HFF-Myc (cell line): ENCODE measurements at places on chromosomes 13 and 19.

- DNase-seq: no peak
These were observed 176.2 kb downstream of the RFC3 start for GRCh38 chr13:33994198-33994597.

GRCh38 chr19:14434543-14435319 is 1.6 kb downstream of the PKN1 start:
- DNase-seq: peak; percentile 26

DNA sequence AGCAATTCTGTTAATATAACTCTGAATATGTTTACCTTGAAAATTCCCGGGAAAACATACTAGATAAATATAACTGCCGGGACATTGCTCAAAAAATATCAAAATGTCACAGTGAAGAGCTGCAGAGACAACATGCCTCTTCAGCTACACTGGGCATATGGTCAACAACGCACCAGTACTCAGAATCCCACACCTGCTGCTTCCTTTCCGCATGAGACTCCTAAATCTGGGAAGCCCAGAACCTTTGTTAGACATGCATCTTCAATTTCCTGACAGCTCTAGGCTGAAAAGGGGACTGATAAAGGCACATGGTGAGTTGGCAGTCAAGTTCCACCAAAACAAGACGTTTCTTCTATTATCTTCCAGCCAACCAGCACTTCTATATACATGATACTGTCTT is 53.7 kb downstream of the USP12 start:
- DNase-seq: no peak

DNA sequence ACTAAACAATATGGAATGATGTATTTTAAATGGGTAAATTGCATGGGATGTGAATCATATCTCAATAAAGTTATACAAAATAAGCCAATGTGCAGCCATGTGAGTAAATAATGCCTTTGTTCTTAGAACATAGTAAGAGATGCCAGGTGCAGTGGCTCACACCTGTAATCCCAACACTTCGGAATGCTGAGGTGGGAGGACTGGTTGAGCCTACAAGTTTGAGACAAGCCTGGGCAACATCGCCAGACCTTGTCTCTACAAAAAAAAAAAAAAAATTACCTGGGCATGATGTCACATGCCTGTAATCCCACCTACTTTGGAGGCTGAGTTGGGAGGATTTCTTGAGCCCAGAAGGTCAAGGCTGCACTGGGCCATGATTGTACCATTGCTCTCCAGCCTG is 230.7 kb downstream of the RFC3 start:
- no peak for DNase-seq

- DNase-seq: no peak
These were observed 159.5 kb downstream of the PRR20E start for GRCh38 chr13:57326532-57326931.

DNA sequence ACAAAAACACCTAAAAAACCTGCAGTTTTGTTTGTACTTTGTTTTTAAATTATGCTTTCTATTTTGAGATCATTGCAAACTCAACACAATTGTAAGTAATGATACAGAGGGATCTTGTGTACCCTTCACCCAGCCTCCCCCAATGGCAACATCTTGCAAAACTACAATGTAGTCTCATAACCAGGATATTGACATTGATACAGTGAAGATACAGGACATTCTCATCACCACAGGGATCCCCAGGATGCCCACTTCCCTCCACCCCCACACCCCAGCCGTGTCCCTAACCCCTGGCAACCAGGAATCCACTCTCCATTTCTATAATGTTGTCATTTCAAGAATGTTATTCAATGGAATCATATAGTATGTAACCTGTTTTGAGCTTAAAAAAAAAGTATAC is 10.3 kb upstream of the C5AR2 start:
- no peak for DNase-seq

DNA sequence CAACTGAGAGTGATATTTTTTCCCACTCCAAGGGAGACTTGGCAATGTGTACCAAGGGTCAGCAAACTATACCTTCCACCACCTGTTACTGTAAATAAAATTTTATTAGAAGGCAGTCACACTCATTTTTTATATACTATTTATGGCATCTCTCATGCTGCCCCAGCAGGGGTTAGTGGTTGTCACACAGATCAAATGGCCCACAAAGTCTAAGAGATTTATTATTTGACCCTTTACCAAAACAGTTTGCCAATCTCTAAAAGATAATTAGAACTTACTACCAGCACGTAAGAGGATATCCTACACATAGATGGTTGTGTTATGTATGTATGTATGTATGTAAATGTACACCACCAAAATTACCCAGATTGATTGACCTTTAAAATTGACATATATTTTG is 185.1 kb downstream of the PRR20E start:
- no peak for DNase-seq

GRCh38 chr13:74061926-74062595 is 72.1 kb downstream of the KLF12 start:
- DNase-seq: no peak

DNA sequence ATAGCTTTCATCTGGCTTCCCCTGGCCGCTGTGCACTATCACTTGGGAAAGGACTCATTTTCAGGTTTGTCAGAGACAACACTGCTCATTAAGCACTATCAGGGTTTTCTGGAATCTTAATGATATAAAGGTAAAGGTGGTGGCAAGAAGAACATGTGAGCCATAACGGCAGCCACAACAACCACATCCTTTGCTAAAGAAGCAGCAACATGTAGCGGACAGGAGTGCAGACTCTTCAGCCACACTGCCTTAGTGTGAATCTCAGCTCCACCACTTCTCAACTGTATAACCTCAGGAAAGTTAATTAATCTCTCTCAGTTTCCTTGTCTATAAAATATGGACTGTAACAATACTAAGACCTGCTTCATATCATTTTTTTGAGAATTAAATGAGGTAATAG is 24.1 kb upstream of the MIR17HG start:
- no peak for DNase-seq

DNA sequence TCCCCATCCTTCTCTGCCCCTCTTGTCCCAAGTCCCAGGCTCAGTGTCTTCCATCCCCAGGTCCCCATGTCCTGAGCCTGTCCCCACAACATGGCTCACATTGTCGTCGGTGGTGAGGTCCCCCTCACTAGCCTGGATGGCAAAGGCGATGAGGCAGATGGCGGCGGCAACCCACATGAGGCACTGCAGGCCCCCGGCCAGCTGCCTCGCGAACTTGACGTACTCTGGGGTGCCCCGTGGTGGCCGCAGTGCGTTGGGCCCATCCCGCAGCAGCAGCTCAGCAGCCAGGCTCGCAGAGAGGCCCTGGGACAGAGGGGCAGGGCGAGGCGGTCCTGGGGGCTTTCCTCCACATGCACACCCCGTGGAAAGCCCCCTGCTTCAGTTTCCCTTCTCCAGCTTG is 1.1 kb downstream of the ATP4A start:
- DNase-seq: no peak

GRCh38 chr13:103255587-103256301 is 189.5 kb upstream of the SLC10A2 start:
- no peak for DNase-seq
